ENCODE measurements at places on chromosomes 4 and X.

- no peak for DNase-seq
Measured at GRCh38 chr4:80831383-80832361, 198.8 kb upstream of the BMP3 start.

- no peak for DNase-seq
Measured at GRCh38 chr4:88429401-88429800, 27.5 kb upstream of the HERC5 start.

DNA sequence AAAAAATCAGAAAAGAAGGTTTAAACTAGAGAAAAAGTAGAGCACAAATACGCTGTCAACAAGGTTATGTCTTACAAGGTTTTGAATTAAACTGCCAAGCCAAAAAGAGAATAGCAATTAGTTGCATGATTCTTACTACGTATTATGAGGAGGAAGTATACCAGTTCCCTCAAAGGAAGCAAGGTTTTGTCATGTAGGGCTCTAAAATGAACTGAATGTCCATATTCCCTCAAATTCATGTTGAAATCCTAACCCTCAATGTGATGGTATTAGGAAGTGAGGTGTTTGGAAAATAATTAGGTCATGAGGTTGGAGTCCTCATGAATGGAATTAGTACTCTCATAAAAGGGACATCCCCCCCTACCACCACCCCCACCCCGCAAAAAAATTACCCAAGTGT, 201.0 kb downstream of the FBXW7 start:
- DNase-seq, result no peak

DNA sequence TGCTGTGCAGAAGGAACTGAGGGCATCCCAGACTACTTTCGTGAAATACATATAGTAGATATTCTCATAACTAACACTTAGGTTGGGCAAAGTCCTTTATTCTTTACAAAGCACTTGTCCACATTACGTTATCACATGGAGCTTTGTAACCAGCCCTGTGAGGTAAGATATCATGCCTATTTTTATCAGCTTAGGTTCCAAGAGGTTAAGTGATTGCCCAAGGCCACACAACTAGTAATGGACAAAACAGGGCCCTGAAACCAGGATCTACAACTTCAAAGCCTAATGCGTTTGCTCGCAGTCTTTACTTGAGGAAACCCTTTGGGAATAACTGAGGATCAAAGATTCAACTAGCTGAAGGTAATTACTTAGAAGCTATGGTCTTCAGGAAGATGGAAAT, 261.5 kb downstream of the GPC3 start:
- DNase-seq, result no peak

GRCh38 chrX:13195340-13195739, 124.5 kb downstream of the ATXN3L start:
- DNase-seq, result no peak

DNA sequence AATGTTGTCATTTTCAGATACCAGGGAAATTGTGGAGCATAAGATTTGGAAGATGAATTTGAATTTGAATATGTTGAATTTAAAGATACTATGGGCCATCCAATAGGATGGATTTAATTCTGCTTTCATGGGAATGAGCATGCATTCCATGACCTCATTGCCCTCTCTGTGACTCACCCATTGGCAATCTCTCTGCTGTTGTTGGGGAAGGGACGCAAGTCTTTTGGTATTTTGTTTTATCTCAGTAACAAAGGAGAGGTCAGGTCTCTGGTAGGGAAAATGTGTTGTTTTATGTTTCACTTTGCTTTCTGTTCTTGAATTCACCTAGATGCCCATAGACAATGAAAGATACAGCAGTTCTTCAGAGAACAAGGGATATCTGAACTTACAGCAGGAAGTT, 42.1 kb upstream of the MAGEA4 start:
- no peak for DNase-seq

- DNase-seq, result no peak
Measured at GRCh38 chr4:85732124-85732523, 257.2 kb downstream of the ARHGAP24 start.

DNA sequence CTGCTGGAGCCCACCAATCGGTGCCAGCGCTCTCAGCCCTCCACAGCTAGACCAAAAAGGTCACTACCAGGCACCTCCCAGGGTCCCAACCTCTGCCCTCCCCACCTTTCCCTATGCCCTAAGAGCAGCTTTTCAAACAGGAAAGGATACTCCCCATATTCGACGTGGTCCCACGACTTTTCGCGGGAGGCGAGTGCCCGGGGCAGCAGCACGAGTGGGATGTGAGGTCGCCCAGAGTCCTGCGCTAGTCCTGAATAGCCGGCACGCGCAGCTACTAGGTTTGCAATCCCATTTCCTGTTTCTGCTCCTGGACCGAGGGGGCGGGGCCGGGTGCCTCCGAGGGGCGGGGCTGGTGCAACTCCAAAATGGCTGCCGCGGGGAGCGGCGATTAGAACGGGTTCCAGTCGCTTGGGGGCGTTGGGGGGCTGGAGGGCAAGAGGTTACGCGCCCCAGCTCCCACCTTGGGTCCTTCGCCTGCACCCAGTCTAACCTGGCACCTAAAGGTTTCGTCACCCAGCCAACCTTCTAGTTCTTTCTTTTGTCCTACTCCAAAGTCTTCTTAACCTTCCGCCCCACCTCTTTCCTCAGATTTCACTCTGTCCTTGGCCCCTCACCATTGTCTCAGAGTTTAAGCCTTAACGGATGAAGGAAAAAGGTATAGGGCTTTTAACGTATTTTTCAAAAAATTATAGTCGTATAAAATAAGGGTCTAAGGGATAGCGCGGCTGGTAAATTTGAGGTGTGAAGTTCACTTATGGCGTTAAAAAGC, 85.0 kb upstream of the TENT5D start:
- DNase-seq, result peak; percentile 11

GRCh38 chrX:36445566-36445965, 526.0 kb downstream of the CFAP47 start:
- DNase-seq, result no peak

DNA sequence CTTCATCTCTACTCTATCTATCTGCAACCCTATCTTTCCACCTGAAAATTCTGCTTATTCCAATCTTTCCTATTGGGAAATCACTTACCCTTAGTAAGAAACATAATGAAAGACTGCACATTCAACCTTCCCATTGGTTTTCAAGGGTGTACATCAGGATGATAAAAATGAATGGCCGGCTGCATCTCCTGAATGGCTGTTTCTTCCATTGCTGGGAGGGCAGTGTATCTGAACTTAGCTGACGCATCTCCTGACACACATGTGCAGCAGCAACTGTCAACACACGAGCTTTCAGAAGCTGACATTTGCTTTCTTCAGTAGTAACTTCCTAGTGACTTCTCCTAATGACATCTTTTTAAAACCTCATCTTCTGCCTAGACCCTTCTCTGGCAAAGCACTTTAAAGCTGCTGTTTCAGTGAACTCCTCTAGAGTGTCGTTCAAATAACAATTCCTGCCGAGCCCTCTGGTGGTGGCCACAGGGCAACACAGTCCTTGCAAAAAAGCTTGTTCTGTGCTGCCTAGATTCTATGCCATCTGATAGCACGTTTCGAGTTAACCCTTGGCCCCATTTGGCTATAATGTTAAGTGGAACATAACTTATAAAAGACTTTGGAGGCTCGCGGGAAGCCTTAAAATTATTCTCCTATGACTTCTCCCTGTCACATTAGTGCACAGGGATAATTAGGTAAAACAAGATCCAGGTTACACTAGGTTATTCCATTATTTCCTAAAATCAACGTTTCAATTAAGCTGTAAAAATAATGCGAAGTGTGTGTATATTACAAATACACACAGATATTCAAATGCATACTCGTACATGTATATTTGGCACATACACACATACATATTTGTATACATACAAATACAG, 2340.7 kb downstream of the PCDH7 start:
- DNase-seq, result no peak

GRCh38 chr4:113273721-113274220, 224.3 kb downstream of the ANK2 start:
- DNase-seq, result no peak

- DNase-seq, result no peak
Measured at GRCh38 chr4:115674485-115674884, 561.1 kb upstream of the NDST4 start.

GRCh38 chr4:187127456-187127855, 403.8 kb upstream of the FAT1 start:
- no peak for DNase-seq

GRCh38 chr4:47334652-47335051, 128.8 kb downstream of the COMMD8 start:
- DNase-seq, result no peak

DNA sequence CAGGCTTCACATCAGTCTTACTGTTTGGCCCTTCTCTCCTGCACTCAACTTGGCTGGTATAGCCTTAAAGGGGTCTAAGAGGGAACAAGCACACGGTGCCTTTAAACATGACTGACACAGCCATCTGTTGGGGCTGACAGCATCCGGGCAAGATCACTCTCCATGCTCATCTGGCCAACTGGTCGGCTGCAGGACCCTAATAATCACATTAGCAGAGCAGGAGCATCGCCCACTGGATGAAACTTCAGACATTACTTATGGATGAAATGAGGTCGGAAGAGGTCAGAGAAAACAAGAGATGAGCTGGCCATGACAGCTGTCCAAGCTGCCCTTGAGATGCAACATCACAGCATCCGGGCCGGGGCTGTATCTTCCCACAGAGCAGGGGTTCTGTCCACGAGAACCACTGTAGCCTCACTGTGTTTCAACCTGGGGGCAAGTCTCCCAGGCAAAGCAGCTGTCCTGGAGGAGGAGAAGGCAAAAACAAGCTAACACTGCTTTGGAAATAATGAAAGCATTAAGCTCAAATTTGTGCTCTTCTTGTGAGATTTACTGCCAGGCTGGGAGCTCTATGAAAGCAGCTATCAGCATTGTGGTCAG, 94.4 kb upstream of the TTC29 start:
- DNase-seq, result no peak

GRCh38 chr4:5954056-5954760, 61.3 kb upstream of the CRMP1 start:
- DNase-seq, result no peak

DNA sequence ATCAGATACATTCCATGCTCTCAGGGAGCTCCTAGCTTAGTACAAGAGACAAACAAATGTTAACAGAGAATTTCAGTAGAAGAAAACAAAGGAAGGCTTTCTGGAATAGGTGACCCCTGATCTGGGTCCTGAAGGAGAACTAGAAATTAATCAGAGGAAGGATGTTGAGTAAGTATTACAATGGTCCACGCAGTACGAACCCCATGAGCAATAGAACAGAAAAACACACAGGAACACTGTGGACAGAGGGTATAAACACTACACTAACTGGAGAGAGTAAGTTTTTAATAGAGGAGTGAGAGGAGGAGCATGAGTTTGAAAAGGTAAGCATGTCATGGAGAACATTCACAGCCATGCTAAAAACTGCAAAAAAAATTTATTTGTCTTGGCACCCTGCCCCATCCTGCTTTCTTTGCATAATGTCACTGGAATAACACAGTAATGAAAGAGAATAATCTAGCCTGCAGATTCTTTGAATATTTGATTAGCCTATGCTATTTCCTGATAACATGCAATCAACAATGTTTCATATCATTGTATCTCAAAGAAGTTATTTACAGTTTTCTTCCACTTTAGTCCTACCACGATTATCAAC, 140.3 kb upstream of the ZXDB start:
- no peak for DNase-seq

- no peak for DNase-seq
Measured at GRCh38 chrX:118644378-118644777, 83.0 kb upstream of the IL13RA1 start.

DNA sequence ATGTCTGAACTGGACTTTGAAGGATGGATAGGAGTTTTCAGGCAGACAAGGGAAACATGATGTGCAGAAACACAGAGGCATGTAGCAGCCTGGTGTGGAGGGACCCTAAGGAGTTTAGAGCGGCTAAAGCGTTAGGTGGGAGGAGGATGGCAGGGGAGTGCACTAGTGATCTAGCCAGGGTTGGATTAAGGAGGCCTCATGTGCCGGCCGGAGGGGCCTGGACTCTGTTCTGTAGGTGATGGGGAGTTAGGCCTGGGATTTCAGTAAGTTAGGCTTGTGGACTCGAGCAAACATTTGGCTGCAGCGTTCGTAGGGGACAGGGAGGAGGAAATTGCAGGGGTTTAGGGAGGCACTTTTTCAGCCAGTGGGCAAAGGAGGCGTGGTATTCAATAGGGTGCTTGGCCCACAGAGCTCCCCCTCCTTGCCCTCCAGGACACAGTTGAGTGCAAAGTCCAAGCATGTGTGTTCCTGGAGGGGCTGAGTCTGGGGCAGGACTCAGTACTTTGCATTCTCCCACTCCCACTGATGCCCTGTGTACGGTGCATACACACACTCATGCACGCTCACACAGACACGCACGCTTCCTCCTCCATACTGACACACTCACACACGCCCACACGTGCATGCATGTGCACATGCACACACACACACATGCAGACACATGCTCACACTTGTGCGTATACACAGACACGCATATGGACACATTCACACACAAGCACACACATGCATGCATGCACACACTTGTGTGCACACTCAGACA, 18.6 kb downstream of the PSAPL1 start:
- DNase-seq, result no peak

- DNase-seq, result no peak
Measured at GRCh38 chrX:389021-389441, 2.3 kb upstream of the PPP2R3B start.

DNA sequence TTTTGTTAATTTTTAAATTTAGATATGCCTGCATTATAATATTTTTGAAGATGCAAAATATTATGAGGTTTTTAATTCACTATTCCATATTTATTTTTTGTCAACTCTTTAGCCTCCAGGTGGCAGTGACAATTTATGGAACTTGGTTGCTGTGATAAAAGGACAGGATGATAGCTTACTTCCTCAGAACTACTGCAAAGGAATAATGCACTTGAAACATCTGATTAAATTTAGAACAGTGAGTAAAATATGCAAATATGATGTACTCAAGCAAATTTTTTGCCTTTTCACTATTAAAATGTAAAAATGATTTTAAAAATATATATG, 45.1 kb downstream of the SPATA4 start:
- no peak for DNase-seq

DNA sequence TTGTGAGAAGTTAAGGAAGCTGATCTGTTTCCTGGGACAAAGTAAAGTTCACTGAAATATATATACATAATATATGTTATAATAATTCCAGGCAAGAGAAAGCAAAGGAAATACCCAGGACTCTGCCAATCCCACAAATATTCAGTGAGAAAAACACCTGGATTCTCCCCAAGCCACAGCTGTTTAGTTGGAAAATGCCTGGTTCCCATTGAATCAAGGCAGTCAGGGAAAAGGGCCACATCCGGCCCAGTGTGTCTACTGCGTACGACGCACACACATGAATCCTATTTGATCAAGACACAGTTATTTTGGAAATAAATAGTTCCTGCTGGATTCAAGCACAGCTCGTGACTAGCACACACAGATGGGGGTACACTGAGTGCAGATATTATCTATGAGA, 6.3 kb upstream of the DCHS2 start:
- DNase-seq, result no peak

GRCh38 chr4:142236268-142236667, 599.9 kb downstream of the IL15 start:
- DNase-seq, result no peak

- DNase-seq, result no peak
Measured at GRCh38 chrX:10615931-10616774, 4.2 kb downstream of the MID1 start.
